ENCODE measurements at places on chromosomes 4 and X. TPM values are rescaled to one million over a fixed set of nuclear protein-coding genes. Genes with fewer than 3 reads are reported as not detected.

GRCh38 chr4:151667666-151668065 lies 93.1 kb downstream of the GATB start:
- no peak for DNase-seq

DNA sequence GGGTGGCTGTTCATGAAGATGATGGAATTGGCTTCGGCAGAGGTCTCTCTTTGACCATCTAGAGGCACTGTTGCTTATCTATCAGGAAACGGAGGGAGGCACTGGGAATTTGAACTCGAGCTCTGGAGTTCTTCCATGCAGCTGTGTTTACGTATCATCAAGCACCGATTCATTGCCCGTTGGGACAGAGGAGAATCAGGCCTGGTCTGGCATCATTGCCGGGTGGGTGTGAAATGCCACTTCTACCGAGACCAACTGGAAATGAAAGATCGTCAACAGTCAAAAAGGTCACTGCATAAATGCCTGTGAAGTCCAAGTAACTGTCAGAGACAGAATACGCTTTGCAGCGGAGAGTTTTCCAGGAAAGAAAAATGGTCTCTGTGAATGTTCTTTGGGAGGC lies 166.9 kb downstream of the ASMT start:
- DNase-seq = no peak

GRCh38 chrX:72716766-72717165 lies 2.7 kb upstream of the PHKA1 start:
- DNase-seq = no peak

- DNase-seq = no peak
Measured at GRCh38 chr4:179698321-179698720, 2256.1 kb upstream of the AGA start.

- DNase-seq = no peak
Measured at GRCh38 chrX:24561121-24561520, 86.0 kb downstream of the PCYT1B start.

- DNase-seq = no peak
Measured at GRCh38 chr4:3623106-3623505, 90.9 kb upstream of the LRPAP1 start.

GRCh38 chr4:67035501-67035900 lies 509.8 kb downstream of the CENPC start:
- DNase-seq = no peak

GRCh38 chr4:146469022-146469421 lies 52.7 kb downstream of the SLC10A7 start:
- no peak for DNase-seq

- no peak for DNase-seq
Measured at GRCh38 chrX:45783002-45783401, 582.3 kb upstream of the DIPK2B start.

GRCh38 chr4:54505996-54506395 lies 151.8 kb upstream of the KIT start:
- DNase-seq = no peak

- no peak for DNase-seq
Measured at GRCh38 chr4:118843237-118843636, 7.3 kb upstream of the SEC24D start.

DNA sequence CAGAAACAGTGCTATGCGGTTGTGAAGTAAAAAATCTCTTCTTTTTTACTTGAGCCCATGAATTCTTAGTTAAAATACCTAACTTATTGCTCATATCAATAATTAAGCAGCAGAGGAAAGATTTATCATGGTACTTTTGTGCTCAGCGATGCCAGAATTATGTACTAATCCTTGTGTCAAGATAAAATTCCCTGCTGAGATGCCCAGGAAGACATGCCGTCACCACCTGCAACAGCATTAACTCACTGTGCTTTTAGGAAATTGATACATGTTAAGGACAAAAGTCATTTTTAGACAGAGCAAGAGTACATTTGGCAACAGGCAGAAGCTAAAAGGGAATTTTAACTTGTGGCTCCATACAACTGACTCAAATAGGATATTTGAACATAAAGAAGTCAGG lies 138.9 kb downstream of the NPNT start:
- DNase-seq = no peak

DNA sequence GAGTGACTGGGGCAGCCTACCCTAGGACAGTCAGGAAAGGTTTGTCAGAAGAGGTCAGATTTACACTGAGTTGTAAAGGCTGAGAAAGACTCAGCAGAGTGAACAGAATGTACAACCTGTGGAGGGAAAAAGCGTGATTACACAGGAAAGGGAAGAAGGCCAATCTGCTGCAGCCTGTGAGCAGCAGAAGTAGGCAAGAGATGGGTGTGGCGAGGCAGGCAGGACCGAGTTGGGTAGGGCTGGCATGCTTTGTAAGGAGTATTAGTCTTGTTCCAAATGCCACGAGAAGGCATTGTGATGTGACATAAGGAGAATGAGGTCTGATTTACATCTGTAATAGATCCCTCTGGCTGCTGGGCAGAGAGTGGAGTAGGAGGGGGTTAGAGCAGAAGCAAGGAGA lies 12.6 kb downstream of the SGMS2 start:
- DNase-seq = no peak

DNA sequence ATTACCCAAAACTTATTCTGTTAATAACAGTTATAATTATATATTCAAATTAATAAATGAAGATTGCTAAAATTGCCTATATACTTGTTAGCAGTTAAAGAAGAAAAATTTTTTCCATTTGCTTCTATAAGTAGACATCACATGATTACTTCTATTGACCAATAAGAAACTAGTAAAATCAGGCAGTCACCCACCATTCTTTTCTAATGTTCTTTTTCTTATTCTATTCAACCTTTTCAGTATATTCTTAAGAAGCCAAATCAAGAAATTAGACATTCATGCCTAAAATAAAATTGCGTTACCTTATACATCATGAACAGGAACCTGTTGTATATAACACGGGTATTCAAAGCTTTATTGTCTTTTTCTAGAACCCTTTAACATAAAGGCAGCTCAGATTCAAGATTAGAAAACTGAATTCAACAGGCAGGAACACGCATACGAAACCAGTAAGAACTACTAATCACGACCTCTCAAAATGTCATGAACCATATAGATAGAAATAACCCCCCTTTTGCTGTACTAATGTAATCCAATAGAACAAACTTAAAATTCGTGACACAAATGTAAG lies 568.1 kb upstream of the DIPK2B start:
- DNase-seq = no peak

DNA sequence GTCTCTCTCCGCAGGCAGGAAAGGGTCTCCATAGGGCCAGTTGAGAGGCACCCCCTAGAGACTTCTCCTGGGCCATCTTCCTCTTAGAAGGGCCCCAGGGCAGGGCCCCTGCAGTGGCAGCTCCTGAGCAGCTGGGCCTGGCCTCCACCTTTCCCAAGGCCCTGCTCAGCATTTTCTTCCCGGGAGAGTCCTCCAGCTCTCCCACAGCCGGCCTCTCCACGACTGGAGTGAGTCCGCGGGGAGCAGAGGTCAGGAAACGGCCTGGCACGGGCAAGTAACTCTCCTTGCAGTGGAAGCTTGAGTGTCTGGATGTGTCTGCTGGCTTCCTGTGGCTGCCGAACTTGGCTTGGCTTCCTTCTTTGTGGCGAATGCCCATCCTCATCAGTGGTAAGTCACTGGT lies 1.6 kb upstream of the LOC101059915 start:
- DNase-seq = no peak

GRCh38 chr4:96708766-96709165 lies 868.9 kb downstream of the PDHA2 start:
- DNase-seq = no peak

DNA sequence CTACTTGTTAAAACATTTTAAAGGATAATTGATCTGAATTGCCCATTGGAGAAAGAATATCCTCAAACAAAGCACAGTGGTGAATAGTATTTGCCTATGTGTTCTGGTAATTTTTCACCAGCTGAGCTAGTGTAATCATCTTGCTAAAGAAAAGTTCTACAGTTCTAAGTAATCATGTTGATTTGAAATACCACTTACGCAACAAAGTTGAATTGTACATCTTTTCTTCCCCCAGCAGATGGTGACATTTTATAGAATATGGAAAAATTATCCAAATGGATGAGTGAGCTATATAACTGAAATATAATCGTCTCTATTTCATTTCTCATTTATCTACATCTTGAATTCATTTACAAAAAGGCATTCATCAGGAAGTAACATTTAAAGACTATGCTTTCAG lies 9.7 kb upstream of the ZNF674 start:
- no peak for DNase-seq

DNA sequence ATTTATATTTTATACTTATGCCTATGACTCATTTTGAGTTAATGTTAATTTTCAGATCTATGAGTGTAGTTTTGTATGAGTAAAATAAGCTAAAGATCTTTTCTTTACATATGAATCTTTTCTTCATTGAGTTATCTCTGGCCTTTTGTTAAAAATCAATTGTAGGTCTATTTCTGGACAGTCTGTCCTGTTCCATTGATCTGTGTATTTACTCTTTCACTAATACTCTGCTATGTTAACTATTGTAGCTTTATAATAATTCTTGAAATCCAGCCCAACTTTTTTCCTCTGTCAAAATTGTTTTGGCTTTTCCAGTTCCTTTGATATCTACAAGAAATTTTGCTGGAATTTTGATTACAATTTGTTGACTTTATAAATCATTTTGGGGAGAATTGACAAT lies 177.0 kb downstream of the RBM46 start:
- no peak for DNase-seq

DNA sequence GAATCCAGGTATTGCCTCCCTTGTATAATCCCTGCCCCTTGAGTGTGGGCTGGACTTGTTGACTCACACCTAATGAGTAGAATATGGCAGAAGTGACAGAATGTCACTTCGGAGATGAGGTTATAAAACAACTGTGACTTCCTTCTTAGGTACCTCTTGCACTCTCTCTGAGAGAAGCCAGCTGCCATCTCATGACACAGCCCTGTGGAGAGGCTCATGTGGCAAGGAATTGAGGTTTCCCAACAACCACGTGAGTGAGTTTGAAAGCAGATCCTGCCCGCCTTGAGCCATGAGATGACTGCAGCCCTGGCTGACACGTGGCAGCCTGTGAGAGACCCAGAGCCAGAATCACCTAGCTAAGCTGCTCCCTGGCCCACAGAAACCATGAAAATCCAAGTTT lies 13.5 kb downstream of the ASB11 start:
- no peak for DNase-seq

- DNase-seq = no peak
Measured at GRCh38 chr4:122733787-122734120, 1.2 kb downstream of the BBS12 start.

The ERVMER34-1 gene
- 1.9 TPM for total RNA-seq

The SLC4A4 gene
- 15.6 TPM for total RNA-seq

The ARHGAP24 gene
- total RNA-seq = 2.2 TPM

The RENBP gene
- 2.8 TPM for total RNA-seq

The ARHGEF38 gene
- total RNA-seq = 0.62 TPM

The MAGED4B gene
- total RNA-seq = 119 TPM

The SULT1B1 gene
- total RNA-seq = 0.31 TPM

The KIT gene
- total RNA-seq = 33.4 TPM

The CFAP47 gene
- total RNA-seq = 2.2 TPM

The GCNA gene
- 3.0 TPM for total RNA-seq

The CPE gene
- 347 TPM for total RNA-seq

The USP46 gene
- 86.7 TPM for total RNA-seq

The SH3TC1 gene
- total RNA-seq = 2.5 TPM

The GAB3 gene
- 1.4 TPM for total RNA-seq

The FAM9B gene
- not detected for total RNA-seq

The RAI2 gene
- 3.1 TPM for total RNA-seq

The IL2RG gene
- total RNA-seq = not detected
